ENCODE measurements at places on chromosomes 1 and 21.
A peak's percentile ranks its signal among the peaks of the same experiment; 100 is the strongest.

- DNase-seq, result no peak
Measured at GRCh38 chr1:192518700-192519099, 56.9 kb upstream of the RGS1 start.

DNA sequence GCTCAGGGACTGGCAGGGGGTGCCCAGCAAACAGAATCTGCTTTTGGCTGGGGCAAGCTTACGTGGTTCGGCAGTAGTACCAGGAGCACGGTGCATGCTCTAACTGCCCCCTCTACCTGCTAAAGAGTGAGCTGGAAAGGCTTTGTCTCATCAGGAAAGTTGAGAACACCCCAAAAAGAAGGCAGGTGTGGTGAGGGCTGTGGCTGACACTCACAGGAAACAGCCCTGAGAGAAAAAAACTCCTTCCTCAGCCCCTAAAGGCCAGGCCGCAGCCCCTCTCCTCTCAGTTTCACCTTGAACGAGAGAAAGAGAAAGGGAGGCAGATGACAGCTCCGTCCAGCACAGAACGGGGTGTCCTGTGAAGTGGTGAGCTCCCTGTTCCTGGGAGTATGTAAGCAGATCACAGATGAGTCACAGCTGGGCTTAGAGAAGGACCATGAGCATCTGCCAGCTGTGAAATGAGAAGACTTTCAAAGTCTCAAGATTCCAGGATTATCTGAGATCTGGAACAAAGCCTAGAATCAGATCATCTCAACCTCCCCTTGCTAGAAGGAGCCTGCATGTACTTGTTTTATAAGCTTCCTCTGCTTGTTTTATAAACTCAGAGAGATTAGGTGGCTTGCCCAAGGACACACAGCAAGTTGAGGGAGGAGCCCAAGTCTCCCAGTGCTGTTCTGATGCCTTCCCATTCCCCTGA, 13.4 kb downstream of the LAPTM5 start:
- no peak for DNase-seq

DNA sequence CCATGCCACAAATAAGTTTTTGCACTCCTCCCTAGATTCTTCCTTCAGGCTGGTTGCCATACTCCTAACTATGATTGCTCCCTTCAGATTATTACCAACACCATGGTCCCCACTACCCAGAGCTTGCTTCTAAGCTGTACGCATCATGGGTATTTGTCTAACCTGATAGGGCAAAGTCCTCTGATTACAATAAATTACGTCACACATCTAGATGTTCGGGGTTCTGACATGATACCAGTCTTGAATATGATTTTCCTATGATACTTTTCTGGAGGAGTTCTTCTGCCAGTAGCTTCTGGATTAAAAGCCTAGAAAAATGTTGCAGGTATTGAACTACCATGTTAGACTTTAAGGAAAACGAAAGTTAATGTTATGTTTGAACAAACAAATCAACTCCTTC, 67.2 kb downstream of the NUF2 start:
- no peak for DNase-seq

DNA sequence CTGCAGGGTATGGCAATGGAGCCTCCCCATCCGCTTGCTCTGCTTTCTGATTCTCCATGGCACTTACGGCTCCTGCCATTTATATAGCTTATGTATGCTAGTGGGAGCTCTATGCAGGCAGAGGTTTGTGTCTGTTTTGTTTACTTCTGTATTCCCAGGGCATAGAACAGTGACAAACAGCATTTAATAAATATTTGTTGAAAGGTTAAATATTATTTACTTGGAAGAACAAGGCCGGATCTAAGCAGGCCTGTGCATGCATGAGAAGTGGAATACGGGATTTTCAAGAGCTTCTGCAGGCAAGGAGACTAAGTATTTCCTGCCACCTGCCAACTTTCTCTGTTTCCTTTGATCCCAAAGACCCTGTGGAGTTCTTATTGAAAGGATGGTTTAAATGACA, 90.7 kb downstream of the XCL2 start:
- DNase-seq, result no peak

DNA sequence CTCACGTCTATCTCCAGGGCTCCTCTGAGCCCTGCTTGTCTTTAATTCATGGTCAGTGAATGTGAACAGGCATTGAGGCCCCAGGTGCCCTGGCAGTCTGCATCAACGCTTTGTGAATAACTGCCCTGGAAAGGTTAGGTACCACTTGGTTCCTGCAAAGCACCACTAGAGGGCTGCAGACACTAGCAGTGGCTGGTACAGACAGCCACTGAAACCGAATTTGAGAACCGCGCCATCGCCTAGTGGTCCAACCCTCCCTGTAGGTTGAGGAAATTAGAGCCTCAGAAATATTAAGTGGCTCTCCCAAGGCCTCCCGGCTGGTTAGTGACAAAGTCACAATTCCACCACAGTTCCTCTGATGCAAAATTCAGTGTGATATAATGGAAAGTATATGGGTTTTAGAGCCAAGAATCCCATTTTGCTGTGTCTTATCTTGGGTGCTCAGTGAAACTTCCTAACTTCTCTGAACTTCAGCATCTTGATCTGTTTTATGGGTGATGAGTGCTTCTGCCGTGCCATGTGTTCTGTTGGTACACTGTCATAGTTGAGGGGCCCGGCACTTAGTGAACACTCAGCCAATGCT, 46.2 kb upstream of the BCL9 start:
- DNase-seq, result peak; percentile 47

DNA sequence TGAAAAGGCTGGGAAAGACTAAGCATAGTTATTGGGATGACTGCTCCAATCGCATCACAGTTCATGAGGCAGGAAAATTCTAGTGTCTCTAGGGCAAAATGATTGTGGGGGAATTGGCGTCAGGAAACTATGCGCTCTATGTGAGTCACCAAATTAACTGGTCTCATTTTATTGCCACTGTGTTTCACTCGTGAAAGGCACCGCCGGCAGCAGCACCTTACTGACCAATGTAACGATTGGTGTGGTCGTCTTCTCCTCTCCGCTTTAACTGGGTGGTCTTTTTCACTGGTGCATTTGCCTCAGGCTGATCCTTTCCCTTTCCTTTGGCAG, 83.5 kb downstream of the SPAG17 start:
- DNase-seq, result peak; percentile 82

- DNase-seq, result no peak
Measured at GRCh38 chr1:115156826-115157468, 67.6 kb upstream of the TSPAN2 start.

GRCh38 chr1:186715887-186716809, 35.9 kb upstream of the PTGS2 start:
- no peak for DNase-seq

GRCh38 chr1:196910215-196910614, 22.4 kb downstream of the CFHR4 start:
- no peak for DNase-seq

DNA sequence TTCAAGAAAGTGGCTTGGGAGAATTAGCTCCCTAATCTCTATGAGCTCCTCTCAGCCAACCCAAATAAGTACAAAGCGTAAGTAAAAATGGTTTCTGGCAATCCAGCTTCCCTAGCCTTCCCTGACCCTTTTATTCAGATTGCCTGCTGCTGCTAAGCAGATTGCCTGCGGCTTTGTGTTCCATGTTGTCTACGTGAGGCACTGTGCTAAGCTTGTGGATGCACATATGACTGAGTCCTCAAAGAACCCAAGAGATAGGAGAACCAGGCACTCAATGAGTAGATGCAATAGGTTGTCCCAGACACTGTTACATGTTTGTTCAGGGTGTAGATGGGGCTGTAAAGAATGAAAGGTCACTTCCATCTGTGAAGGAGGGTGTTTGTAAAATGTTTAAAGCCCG, 6.3 kb upstream of the OSBPL9 start:
- DNase-seq, result no peak

DNA sequence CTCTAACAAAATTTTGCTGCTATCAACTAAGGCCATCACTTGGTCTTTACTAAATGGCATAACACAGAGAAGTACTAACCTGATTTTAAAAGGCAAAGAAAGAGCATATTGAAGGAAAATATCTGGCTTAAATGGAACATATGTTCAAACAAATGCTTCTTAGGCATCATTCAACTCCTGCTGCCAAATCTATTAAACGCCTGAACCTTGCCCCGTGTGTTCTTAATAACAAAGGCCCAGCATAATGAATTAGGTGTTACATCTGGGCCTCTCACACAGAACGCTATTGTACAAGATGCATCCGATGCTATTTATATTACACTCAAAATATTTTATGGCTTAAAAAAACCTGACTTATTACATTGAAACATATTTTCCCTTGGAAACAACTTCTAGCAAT, 48.4 kb downstream of the B3GALNT2 start:
- no peak for DNase-seq

DNA sequence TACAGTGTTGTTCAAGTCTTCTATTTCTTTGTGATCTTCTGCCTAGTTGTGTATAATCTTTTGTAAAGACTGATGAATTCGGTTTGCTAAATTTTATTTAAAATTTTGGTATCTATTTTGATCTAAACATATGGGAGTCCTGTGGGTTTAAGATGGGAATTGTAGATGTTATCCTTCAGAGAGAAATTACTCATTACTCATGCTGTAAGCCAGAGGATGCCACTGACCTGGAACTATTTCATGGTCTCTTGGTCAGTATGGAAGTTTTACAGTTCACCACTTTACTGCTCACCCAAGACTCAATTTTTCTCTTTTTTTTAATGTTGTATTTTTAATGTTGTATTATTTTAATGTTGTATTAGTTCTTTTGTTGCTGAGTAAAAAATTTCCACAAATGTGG, 138.6 kb upstream of the B3GALT2 start:
- no peak for DNase-seq

GRCh38 chr1:179917601-179918429, 35.7 kb downstream of the TOR1AIP1 start:
- no peak for DNase-seq

- no peak for DNase-seq
Measured at GRCh38 chr21:37370152-37371040, 3.8 kb downstream of the DYRK1A start.

DNA sequence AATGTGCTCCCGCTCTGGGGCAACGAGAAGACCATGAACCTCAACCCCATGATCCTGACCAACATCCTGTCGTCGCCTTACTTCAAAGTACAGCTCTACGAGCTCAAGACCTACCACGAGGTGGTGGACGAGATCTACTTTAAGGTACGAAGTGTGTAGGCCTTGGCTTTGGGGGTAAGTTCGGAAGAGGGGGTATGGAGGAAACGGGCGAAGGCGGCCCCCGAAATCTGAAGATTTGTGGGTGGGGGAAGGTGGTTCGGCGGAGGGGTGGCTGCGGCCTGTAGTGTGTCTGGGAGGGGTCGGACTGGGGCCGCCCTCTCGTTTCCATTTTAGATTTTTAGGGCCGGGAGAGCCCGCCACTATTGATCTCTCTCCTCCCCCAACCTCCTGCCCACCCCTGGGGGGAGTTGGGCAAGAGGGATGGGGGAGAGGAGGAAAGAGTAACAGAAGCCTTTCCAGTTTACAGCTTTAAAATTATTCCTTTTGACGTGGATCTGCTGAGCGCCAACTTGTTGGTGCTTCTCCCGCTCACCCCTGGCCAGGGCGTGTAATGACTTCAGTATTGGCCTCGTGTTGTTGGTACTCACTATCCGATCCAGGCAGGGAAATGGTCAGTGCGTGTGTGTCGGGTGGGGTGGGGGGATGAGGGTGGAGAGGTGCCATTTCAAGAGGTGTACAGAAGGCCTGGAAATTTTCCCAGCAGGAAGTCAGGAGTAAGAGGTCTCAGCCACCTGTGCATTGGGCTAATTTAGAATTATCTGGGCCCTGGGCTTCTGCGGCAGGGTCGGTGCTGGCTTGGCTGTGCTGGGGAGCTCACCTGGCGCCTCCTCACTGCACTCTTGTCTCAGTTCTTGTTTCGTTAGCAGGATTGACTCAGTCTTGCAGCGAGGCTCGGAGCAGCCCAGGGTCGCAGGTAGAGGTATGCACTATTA, 880 bp downstream of the PRPF38B start:
- DNase-seq, result peak; percentile 43

GRCh38 chr21:36149788-36150711, 6.6 kb upstream of the DOP1B start:
- DNase-seq, result peak; percentile 44

DNA sequence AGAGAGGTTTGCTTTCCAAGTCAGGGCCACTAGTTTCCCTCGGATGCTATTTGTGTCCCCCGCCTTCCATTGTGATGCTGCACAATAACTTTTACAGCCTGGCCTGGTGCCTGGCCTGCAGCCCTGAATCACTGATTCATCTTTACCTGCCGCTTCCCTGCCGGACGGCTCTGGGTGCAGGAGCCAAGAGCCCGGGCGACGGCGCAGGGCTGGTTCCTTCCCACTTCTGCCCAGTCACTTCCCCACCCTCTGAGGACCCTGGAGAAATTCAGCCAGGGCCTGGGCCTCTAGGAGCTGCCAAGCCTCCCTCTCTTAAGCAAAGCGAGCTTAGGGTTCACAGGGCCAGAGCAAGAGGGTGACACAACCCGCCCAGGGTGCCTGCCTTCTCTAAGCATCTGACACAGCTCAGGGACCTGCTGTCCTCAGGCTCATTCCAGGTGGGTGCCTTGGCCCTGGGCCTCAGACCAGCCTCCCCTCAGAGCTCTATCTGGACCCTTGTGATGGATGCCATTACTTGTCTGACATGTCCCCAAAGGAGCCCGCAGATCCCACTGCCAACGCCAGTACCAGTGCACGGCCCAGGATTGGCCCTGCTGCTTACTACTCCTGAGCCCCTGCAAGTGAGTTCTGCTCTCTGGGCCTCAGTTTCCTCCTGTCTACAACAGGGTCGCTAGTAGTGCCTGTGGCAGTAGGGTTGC, 381.0 kb upstream of the VAMP3 start:
- no peak for DNase-seq

DNA sequence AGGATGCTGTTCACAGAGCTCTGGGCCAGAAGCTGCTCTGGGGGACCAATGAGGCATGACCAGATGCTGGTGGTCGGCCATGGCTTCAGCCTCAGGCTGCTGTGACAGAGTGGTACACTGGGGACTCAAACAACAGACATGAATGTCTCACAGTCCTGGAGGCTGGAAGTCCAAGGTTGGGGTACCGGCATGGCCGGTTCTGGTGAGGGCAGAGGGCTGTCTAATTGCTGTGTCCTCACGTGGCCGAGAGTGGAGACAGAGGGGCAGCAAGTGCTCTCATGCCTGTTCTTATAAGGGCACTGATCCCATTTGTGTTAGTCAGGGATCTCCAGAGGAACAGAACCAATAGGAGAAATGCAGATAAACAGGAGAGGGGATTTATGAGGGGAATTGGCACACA, 253.5 kb upstream of the C1orf174 start:
- DNase-seq, result no peak

DNA sequence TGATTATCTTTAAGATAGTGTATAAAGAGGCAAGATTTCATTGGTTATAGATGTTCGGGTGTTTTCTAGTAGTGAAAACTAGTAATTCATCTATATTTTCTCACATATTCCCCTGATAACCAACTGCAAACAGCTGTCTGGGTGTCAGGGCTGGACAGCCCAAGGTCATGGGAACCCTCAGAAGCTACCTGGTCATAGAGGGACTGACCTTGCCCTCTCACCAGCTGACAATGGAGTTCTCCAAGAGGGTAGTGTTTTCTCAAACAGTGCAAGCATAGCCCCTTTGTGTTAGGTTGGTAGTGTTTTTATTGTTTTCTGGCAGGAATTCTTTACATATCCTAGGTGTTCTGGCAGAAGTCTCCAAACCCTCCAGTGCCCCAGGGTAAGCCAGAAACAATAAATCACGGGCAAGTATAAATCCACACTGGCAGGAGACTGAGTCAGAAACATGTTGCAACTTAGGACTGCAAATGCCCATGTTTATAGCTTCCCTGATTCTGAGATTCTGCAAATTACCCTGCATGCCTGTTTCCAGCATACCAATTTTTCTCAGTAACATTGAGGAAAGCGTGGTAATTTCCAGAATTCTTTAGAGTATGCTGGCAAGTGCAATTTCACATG, 82.8 kb upstream of the ATP1A1 start:
- DNase-seq, result no peak

- no peak for DNase-seq
Measured at GRCh38 chr1:9449110-9449627, 90.1 kb upstream of the SLC25A33 start.

- no peak for DNase-seq
Measured at GRCh38 chr1:198330982-198331615, 174.3 kb downstream of the NEK7 start.

Data from GM04504 (cell line).